ENCODE measurements at places on chromosomes 5 and 9. TPM values are rescaled to one million over a fixed set of nuclear protein-coding genes. Genes with fewer than 3 reads are reported as not detected.
A peak's percentile ranks its signal among the peaks of the same experiment; 100 is the strongest.

DRD1 gene
- total RNA-seq = not detected

DIMT1 gene
- 45.8 TPM for total RNA-seq

LHX3 gene
- total RNA-seq = not detected

LHX6 gene
- total RNA-seq = 0.10 TPM

DNA sequence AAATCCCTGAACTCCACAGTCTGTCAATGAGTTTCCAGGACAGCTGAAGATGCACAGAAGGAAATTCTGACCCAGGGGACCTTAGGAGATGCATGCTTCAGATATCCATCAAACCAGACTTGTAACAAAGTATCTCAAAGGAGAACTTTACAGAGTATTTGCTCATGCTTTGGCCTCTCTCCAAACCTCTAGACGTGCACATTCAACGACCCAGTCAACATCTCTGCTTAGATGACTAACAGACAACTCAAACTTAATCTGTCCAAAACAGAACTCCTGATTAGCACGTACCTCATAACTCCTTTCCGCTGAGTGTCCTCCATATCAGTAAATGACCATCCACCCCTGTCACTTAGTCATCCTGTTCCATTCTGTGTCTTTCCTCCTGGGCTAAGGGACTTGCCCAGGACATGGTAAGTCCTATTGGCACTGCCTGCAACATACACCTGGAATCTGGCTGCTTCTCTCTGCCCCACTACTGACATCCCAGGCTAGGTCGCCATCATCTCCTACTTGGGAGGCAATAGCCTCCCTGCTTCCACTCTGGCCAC lies 107.4 kb downstream of the LMNB1 start:
- peak; percentile 58 for DNase-seq

GRCh38 chr9:116124472-116125040 lies 29.0 kb upstream of the PAPPA start:
- peak; percentile 28 for DNase-seq

DNA sequence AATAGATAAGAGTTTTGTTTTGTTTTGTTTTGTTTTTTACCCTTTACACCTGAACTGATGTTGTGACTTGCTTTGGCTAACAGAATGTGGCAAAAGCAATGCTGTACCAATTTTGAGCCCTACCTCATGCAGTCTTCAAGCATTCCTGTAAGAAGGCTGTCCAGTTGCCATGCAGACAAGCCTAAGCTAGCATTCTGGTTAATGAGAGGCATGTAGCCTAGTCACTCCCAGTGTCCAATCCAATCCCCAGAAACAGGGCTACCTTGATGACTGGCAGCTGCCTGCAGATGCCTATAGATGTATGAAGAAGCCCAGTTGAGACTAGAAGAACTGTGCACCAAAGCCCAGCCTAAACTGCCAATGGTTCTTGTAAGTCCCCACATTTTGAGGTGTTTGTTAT lies 9.4 kb upstream of the EFNA5 start:
- no peak for DNase-seq

GRCh38 chr9:87300915-87301314 lies 196.8 kb upstream of the DAPK1 start:
- no peak for DNase-seq

DNA sequence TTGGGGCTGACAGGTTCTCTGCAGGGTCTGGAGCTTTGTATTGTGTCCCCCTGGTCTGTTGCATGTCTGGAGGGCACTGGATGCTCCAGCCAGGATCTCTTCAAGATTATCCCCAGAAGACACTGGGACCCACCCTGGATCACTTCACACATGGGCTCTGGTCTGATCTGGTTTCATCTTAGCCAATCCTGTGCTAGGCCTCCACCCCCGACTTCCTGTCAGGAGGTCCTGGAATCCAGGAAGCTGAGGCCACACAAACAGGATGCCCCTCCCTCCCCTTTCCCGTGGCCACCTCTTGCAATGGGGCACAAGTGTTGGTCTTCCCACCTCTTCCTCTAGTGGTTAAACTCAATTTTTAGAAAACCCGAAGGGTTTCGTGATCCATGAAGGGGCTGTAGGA lies 242.6 kb upstream of the MVB12B start:
- no peak for DNase-seq

GRCh38 chr5:135425641-135426040 lies 21.5 kb downstream of the DCANP1 start:
- DNase-seq = no peak
